H9 (cell line): ENCODE measurements at places on chromosomes 16 and 17. TPM values are rescaled to one million over a fixed set of nuclear protein-coding genes. Genes with fewer than 3 reads are reported as not detected.

DNA sequence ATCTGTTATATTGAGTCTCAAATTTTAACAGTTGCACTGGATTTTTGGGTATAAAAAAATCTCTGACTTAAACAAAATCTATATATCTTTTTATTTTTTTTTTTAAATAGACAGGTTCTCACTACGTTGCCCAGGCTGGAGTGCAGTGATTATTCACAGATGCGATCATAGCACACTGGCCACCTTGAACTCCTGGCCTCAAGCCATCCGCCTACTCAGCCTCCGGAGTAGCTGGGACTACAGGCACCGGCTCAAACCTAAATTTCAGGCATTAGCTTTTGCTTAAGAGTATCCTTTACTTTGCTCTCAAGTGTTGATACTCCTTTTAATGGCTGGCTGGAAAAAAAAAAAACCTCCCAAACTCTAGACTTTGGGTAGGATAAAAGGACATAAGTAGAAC lies 61.6 kb downstream of the RPGRIP1L start:
- no peak overlapping the region for H3K27ac ChIP-seq
- H3K36me3 ChIP-seq, result peaks cover 25% of the 10 kb centered on the region
- no peaks in the 10 kb centered on the region for H3K27me3 ChIP-seq
- no peak for DNase-seq
- no peak overlapping the region for H3K4me3 ChIP-seq

DNA sequence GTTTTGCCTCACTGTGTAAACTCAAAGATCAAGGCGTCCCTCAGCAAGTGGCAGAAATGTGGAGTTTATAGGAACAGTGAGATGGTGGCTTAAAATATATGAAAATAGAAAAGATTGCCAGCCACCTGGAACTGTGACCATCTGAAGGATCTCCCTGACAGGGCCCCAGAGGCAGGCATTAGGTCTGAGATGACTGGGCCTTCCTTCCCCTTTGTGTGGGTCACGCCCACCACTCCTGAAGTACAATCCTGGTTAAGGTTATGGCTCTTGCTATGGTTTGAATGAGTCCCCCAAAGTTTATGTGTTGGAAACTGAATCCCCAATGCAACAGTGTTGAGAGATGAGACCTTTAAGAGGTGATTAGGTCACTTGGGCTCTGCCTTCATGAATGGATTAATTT lies 6.4 kb downstream of the ST6GALNAC2 start:
- no peaks in the 10 kb centered on the region for H3K36me3 ChIP-seq
- H3K4me1 ChIP-seq, result no peaks in the 10 kb centered on the region
- DNase-seq, result no peak

CCDC40 gene
- 7.8 and 8.9 TPM in 2 replicates for total RNA-seq

GRCh38 chr17:75900691-75901533 lies 3.8 kb downstream of the MRPL38 start:
- H3K4me1 ChIP-seq, result no peaks in the 10 kb centered on the region
- peak; percentile 25 for DNase-seq
- H3K36me3 ChIP-seq, result peaks cover 14% of the 10 kb centered on the region; the same call in 2 of the 3 replicates
- H3K4me3 ChIP-seq, result no peak overlapping the region

ZSCAN10 gene
- total RNA-seq, result 207 and 212 TPM in 2 replicates

DNA sequence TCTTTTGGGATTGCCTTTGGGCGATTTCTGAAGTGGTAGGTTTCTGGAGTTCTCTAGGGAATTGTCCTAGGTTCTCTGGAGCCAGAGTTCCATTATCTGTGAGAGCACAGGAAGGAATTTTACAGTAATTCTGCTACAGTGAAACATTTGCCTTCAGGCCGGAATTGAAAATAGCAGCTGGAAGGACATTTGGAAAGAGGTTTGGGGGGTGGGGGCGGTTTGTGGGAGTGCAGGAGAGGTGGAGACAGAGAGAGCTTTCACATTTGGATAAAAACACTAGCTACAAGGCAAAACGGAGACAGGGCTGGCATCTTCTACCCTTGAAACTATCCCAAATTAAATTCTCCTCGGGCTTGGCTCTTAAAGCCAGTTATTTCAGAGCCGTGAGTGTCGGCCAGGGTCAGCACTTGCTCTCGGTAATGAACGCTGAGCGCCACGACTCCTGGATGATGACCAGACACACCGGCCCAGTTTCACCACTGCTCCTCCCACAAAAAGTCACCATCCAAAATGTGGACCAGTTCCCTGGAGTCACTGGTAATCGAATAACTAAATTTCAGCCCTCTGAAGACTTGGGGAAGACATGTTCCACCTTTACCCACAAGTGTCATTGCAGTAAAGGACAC lies 67.7 kb upstream of the TANC2 start:
- no peaks in the 10 kb centered on the region for H3K36me3 ChIP-seq
- H3K27ac ChIP-seq, result no peak overlapping the region
- no peak overlapping the region for H3K4me3 ChIP-seq
- no peaks in the 10 kb centered on the region; the same call in 1 of the 2 replicates for H3K4me1 ChIP-seq
- no peaks in the 10 kb centered on the region for H3K27me3 ChIP-seq
- DNase-seq, result no peak

- peak; percentile 51 for DNase-seq
- no peaks in the 10 kb centered on the region for H3K27me3 ChIP-seq
- H3K4me3 ChIP-seq, result no peak overlapping the region; the same call in 2 of the 3 replicates
- H3K27ac ChIP-seq, result no peak overlapping the region
These were observed 52.6 kb downstream of the PLCG2 start for GRCh38 chr16:81831722-81832126.

DNA sequence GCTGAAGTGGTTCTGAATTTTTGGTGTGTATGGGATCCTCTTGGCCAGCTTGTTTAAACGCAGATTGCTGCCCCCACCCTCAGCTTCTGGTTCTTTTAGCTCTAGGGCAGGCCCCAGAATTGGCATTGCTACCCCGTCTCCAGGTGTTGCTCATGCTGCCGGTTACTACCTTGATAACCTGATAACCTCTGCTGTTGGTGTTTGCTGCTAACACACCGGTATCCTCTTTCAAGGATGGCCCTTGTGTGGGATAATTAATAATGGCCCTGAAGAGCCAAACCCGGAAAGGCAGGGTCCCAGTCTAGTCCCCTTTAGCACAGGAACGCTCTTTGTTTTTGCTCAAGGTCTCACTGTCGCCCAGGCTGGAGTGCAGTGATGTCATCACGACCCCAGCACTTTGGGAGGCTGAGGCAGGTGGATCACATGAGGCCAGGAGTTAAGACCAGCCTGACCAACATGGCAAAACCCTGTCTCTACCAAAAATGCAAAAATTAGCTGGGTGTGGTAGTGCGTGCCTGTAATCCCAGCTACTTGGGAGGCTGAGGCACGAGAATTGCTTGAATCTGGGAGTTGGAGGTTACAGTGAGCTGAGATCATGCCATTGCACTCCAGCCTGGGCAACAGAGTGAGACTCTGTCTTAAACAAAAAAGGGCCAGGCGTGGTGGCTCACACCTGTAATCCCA lies 1.3 kb upstream of the ST3GAL2 start:
- H3K27ac ChIP-seq, result no peak overlapping the region
- peak overlapping the region; percentile 77 for H3K4me3 ChIP-seq
- no peak for DNase-seq

TBC1D3K gene
- total RNA-seq, result not detected in 2 replicates

PRKCB gene
- 7.0 and 7.7 TPM in 2 replicates for total RNA-seq

KRT25 gene
- not detected in 2 replicates for total RNA-seq

- no peaks in the 10 kb centered on the region for H3K36me3 ChIP-seq
- no peaks in the 10 kb centered on the region for H3K27me3 ChIP-seq
- no peak within 1 kb of the TSS for H3K4me3 ChIP-seq
- no peak for DNase-seq
- H3K4me1 ChIP-seq, result no peaks in the 10 kb centered on the region
- no peak within 1 kb of the TSS for H3K27ac ChIP-seq
These were observed at the start of gene EVI2A for GRCh38 chr17:31321481-31321880. EVI2A (minus strand) TSS chr17:31321622; CDS start chr17:31319013, 2,609 bp downstream.

- no peak within 1 kb of the TSS for H3K27ac ChIP-seq
- peaks cover 2% of the 10 kb centered on the region; the same call in 1 of the 3 replicates for H3K36me3 ChIP-seq
These were observed at the start of gene TLCD2 for GRCh38 chr17:1709971-1710806. TLCD2 (minus strand) TSS chr17:1710377; CDS start chr17:1710242, 135 bp downstream.

DNA sequence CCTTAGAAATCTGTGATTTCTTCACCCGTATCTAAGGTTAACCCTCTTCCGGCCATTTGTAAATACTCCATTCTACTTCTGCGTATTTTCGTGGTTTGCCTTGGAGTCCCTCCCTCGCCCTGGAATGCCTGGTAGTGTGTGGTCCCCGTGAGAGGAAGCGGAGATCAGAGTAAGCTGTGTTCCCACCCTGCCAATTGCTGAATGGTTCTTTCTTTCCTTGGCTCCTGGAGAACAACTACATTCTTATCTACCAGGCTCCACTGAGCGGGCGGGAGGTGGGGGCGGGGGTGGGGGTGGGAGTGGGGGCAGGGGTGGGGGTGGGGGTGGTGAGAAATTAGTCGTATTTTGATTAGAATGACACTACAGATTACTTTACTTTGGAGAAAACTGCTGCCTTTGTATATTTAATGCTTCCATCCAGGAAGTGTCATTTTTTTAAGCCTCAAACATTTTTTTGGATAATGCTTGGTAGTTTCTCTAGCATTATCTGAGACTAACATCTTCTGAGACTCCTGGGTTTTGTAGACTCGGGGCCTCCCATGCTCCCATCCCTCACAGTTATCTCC lies 20.9 kb upstream of the FASN start:
- H3K27me3 ChIP-seq, result no peaks in the 10 kb centered on the region
- H3K27ac ChIP-seq, result no peak overlapping the region
- H3K36me3 ChIP-seq, result no peaks in the 10 kb centered on the region
- no peak for DNase-seq
- H3K4me3 ChIP-seq, result no peak overlapping the region

ACE gene
- 4.8 and 5.4 TPM in 2 replicates for total RNA-seq

- H3K27me3 ChIP-seq, result no peaks in the 10 kb centered on the region
- no peaks in the 10 kb centered on the region for H3K4me1 ChIP-seq
- peaks cover 3% of the 10 kb centered on the region; the same call in 1 of the 3 replicates for H3K36me3 ChIP-seq
- no peak overlapping the region for H3K27ac ChIP-seq
These were observed 2.5 kb downstream of the C1QTNF8 start for GRCh38 chr16:1093284-1094123.

HAS3 gene
- 98.4 and 100 TPM in 2 replicates for total RNA-seq

- no peaks in the 10 kb centered on the region for H3K27me3 ChIP-seq
- DNase-seq, result peak; percentile 74
- H3K36me3 ChIP-seq, result no peaks in the 10 kb centered on the region
- no peak overlapping the region for H3K27ac ChIP-seq
- H3K4me3 ChIP-seq, result no peak overlapping the region
These were observed 55.3 kb downstream of the SKAP1 start for GRCh38 chr17:48374650-48375230.

DNA sequence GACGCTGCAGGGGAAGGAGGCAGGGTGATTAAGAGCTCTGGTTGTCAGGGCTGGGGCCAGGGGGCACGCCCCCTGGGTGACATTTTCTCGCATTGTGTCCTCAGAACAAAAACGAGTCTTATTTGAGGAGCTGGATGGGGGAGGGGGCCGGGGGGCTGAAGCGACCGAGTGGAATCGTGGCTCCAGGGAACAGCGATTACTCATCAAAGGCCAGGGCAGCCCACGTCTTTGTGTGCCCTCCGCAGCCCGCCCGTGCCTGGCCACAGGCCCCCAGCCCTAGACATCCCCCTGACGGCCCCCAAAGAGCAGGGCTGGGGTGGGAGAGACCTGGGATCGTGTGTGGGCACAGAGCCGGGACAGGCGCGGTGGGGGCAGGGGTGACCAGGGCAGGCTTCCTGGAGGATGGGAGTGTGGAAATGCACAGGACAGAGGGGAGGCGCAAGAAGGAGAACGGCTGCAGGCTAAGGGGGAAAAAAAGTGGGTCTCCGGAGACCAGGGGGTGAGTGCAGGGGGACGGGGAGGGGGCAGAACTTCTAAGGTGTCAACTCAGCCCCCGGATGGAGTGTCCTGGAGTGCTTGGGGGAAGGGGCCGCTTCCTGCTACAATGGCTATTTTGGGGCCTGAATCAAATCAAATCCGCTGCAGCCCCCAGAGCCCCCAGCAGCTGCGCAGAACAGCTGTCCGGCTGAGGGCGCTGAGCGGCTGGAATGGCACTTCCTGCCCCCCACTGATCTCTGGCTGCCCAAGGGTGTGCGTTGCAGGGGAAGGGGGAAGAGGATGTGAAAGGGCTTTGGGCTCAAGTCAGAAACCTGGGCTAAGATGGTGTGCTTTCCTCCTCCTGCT lies 24.0 kb upstream of the PHB1 start:
- peak overlapping the region; percentile 54 for H3K4me3 ChIP-seq
- no peak overlapping the region for H3K27ac ChIP-seq
- peak; percentile 63 for DNase-seq
- no peaks in the 10 kb centered on the region for H3K27me3 ChIP-seq
- peaks cover 6% of the 10 kb centered on the region; the same call in 1 of the 2 replicates for H3K4me1 ChIP-seq
- H3K36me3 ChIP-seq, result no peaks in the 10 kb centered on the region

- H3K4me3 ChIP-seq, result no peak overlapping the region
- no peak overlapping the region for H3K27ac ChIP-seq
- H3K27me3 ChIP-seq, result no peaks in the 10 kb centered on the region
- peak; percentile 73 for DNase-seq
- H3K36me3 ChIP-seq, result no peaks in the 10 kb centered on the region
- H3K4me1 ChIP-seq, result no peaks in the 10 kb centered on the region
These were observed 761 bp upstream of the CCL8 start for GRCh38 chr17:34318474-34318873.

CLEC18A gene
- 0.75 and 1.6 TPM in 2 replicates for total RNA-seq

KCNH6 gene
- 1.6 and 2.3 TPM in 2 replicates for total RNA-seq

DNA sequence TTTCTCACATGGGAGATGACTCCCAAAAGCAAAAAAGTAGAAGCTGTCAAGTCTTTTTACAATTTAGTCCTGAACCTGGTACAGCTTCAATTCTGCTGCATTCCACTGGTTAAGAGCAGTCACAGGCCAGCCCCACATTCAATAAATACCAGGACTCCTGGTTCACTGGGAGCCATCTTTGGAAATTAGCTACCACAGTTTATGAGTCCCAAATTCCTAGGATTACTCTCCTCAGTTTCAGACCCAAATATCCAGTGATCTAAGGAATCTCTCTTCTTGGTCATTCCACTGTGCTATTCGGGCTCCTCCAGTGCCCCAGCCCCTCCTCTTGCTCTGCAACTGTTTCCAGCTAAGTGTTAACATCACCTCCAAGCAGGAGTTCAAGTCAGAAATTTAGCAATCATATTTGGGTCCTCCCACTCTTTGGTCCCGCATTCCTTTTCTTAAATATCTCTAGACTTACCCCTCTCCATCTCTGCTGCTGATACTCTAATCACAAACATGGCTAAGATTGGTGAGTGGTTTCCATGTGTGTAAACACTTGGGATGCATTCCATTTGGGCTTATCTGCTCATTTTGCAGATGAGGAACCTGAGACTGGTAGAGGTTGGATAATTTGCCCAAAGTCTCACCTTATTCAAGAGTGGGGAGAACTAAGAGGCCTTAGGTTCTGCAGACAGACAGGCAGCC lies 9.6 kb upstream of the WIPF2 start:
- no peaks in the 10 kb centered on the region for H3K27me3 ChIP-seq
- no peaks in the 10 kb centered on the region for H3K36me3 ChIP-seq

- peak; percentile 77 for DNase-seq
- peaks cover 5% of the 10 kb centered on the region; the same call in 2 of the 3 replicates for H3K36me3 ChIP-seq
- H3K27ac ChIP-seq, result no peak overlapping the region
- H3K27me3 ChIP-seq, result no peaks in the 10 kb centered on the region; the same call in 1 of the 2 replicates
- H3K4me1 ChIP-seq, result peaks cover 3% of the 10 kb centered on the region; the same call in 1 of the 2 replicates
These were observed 934 bp downstream of the MAFG start for GRCh38 chr17:81926451-81927151.

POLR3E gene
- 101 and 103 TPM in 2 replicates for total RNA-seq
